Stimulated activated CD8-positive, alpha-beta memory T cell treated with anti-CD3 and anti-CD28 coated beads, Interleukin-4, amount 100 ng/mL, for 48 hours (primary cell): ENCODE measurements at places on chromosomes 11 and 22.

DNA sequence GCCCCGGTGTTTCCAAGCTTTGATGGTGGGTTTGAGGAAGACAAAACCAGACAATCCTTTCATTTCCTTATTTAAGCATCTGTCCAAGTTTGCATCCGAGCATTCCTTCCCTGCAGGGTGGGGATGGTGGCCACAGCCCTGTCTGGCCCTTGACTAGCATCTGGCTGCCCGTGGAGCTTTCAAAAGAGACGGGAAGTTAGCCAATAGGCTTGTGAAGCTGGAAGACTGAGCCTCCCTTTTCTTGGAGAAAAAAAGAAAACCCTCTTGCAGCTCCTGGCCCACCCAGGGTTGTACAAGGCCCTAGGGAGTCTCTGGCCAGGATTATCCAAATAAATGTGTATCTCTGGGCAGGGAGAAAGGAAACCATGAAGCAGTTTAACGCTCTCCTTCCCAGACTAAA, 60.6 kb downstream of the MICAL2 start:
- DNase-seq = peak; percentile 19

DNA sequence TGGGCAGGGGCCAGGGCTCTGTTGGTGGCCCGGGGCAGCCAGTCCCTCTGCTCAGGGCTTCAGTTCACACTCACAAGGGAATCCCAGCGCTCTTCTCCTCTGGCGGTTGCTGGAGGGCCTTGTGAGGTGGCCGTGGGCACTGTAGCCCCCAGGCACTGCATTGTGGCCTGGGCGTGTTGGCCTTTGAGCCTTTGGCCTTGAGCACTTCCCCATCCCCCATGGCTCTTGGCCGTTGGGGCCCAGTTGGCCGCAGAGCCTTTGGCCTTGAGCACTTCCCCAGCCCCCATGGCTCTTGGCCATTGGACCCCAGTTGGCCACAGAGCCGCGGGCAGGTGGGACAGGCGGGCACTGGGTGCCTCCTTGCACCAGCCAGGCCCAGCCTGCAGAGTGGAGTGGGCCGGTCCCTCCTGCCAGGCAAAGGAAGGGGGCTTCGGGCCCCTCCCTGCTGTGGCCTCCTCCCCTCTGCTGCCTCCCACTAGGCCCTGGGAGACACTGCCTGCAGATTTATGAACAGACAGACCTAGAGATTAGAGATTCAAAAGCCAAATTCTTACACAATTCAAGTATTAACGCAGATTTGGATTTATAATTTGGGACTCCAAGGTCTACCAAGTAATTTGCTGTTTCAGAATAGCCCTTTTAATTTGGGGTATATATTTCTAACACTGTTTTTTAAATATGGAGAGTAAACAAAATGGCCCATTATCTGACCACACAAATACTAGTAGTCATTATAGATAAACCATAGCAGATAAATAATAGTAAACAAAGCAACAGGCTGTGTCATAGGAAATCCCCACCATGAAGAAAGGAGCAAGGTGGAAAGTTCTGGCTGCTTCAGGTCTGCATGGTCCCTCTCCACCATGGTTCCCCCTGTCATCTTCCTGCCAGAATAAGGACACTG, 18.2 kb upstream of the TXNRD2 start:
- no peak for DNase-seq

GRCh38 chr22:44578110-44578457, 80.1 kb upstream of the RTL6 start:
- DNase-seq = no peak

- no peak for DNase-seq
Measured at GRCh38 chr11:102798012-102798746, at the start of gene MMP1. MMP1 (minus strand) TSS chr11:102798160; CDS start chr11:102798092, 68 bp downstream.
